Cardiac fibroblast (primary cell): ENCODE measurements at places on chromosomes 7 and 10.

DNA sequence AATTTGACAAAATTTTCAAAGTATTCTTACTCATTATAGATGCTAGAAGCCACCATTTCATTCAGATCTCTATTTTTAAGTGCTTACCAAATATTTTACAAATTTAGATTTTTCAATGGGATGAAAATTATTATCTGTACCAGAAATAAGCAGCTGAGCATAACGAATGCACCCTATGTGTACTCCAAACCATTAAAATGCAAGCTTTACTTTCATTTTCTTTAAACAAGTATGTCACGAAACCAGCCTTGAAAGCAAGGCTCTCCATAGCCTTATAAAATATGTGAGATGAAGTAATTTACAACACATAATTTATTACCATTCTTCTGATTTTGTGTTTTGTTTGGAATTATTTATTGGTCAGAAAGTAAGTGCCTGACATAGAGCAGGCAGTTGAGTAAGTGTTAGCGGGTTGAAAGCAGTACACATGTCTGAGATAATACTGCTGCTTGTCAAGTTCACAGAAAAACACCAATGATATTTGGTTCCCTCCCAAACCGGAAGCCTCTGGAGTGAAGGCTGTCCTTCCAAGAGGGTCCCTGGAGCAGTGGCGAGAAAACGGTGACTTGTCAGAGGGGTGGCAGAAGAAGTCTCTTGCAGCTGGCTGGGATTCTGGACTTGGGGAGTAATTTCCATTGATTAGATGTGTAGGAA, 322.7 kb upstream of the PFKP start:
- DNase-seq = no peak

DNA sequence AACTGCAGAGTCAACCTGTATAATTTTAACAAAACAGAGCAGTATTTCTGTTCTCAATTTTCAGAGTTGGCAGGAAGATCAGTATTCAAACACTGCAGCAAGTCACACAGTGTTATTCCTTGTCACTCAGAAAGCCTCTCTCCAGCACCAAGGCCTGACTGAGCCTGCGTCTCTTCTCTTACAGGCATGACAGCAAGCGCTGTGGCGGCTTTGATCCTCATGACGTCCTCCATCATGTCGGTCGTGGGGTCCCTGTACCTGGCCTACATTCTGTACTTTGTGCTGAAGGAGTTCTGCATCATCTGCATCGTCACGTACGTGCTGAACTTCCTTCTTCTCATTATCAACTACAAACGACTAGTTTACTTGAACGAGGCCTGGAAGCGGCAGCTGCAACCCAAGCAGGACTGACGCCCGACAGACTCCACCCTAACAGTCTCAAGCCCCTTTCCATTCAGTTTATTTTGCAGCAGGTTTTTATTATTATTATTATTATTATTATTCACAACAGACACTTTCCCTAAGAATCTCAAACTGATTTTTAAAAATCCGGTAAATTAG, 28.0 kb downstream of the GUSB start:
- no peak for DNase-seq

DNA sequence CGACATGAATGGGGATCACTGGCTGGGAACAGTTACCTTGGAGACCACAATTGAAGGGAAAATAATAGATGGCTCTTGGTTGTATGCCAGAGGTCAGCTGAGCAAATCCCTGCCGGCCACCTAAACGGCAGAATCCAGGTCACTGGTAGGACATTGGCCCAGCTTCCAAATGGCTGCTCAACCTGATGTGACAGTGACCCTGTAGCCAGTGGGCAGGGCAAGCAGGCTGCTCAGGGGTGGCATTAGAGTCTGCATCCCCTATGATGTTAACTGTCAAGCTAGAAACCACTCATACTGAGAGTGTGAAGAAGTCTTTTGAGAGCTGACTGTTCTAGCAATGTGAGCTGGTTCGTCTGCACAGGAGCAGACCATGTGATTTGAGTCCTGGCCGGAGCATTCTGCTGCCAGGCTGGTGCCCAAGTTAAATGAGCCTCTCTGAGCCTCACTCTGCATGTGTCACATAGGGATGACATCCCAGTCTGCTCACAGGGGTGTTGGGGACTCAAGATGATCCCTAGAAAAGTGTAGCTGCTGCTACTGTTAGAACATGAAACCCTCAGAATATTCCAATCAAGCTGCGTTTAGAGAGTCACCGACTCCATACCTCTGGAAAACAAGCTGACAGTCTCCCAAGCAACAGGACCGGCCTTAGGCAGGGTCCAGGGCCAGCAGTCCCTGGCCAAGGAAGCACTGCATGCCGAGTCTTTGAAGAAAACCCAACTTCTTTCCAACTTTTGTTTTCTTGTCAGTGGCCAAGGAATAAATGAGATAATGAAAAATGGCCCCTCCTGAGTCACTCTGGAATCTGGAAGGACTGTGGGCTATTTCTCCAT, 69.7 kb downstream of the VWA2 start:
- no peak for DNase-seq

- peak; percentile 29 for DNase-seq
Observed at GRCh38 chr10:60604342-60604741, 173.9 kb upstream of the CDK1 start.

GRCh38 chr10:13511409-13511808, 17.4 kb downstream of the BEND7 start:
- no peak for DNase-seq

GRCh38 chr10:21526860-21527597, 1.5 kb upstream of the SKIDA1 start:
- DNase-seq = peak; percentile 83

DNA sequence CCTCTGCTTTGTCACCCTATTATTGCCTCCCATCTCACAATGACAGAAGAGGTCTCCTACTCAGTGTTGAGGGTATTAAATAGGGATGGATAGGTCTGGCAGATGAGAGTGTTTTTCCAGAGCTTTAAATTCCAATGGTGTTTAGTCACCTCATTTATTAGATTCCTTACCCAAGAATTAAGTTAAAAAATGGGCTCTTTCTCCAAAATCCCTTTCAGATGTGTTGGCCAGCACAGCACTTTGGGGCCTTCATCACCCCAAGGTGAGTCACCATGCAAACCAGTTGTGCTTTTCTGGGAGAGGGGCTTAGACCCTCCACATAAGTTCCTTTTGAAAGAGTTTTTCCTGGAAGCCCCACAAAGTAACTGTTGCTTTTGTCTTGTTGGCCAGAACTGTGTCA, 78.4 kb downstream of the CYP26A1 start:
- DNase-seq = peak; percentile 46

GRCh38 chr10:71394926-71395562, 1.7 kb upstream of the CDH23 start:
- no peak for DNase-seq

- DNase-seq = no peak
Observed at GRCh38 chr10:17443707-17444387, 10.5 kb downstream of the ST8SIA6 start.

- no peak for DNase-seq
Observed at GRCh38 chr10:44389150-44389549, 4.3 kb upstream of the CXCL12 start.

DNA sequence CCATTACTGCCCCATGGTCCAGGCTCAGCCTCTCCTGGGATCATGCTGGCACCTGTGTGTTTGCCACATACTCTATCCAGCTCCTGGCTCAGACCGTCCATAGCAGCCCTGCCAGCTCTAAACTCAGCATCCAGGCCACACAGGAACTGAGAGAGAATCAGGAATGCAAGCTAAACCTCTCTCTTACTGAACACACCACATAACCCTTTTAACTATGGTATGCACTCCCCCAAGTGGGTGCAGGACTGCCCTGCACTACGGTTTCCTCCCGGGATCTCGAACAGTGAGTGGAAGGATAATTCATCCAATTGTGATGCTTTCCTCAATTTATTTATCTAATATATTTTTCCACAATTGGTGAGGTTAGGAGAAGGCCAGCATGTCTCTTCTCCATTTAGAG, 17.1 kb upstream of the ZNF800 start:
- DNase-seq = peak; percentile 24

GRCh38 chr7:121049028-121049791, 60.7 kb downstream of the CPED1 start:
- no peak for DNase-seq

GRCh38 chr7:114539575-114539974, 125.0 kb downstream of the FOXP2 start:
- peak; percentile 58 for DNase-seq

- no peak for DNase-seq
Observed at GRCh38 chr10:126671402-126671975, 996 bp upstream of the C10orf90 start.

DNA sequence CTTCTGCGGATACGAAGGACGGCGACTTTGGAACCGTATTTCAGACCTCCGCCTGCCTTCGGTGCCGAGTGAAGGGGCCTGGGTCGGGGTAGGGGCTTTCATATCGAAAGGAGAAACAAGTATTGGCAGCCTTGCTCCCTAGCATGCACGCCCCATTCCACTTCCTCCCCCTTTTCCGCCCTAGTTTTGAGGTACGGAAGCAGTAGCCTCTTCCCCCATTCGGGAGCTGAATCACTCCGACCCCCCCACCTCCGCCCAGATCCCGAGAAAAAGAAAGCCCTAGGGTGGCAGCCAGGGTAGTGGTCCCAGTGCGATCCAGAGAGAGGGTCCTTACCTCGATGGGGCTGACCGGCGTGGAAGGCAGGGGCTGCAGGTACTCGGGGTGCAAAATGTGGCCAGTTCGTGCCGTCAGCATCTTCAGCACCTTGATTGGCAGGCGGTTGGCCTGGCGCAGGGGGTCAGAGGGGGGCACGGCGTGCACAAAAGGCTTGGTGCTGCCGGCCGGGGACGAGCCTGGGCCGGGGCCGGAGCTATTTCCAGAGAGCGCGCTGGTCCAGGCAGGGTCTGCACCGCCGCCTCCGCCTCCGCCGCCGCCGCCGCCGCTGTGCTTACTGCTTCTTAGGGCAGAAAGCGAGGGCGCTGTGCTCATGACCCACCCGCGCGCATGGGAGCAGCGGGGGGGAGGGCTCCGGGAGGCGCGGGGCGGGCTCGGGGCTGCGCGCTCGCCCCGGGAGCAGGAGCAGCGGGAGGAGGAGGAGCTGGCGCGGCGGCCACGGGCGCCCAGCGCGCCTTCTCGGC, 594 bp downstream of the ZNF503 start:
- DNase-seq = peak; percentile 80

DNA sequence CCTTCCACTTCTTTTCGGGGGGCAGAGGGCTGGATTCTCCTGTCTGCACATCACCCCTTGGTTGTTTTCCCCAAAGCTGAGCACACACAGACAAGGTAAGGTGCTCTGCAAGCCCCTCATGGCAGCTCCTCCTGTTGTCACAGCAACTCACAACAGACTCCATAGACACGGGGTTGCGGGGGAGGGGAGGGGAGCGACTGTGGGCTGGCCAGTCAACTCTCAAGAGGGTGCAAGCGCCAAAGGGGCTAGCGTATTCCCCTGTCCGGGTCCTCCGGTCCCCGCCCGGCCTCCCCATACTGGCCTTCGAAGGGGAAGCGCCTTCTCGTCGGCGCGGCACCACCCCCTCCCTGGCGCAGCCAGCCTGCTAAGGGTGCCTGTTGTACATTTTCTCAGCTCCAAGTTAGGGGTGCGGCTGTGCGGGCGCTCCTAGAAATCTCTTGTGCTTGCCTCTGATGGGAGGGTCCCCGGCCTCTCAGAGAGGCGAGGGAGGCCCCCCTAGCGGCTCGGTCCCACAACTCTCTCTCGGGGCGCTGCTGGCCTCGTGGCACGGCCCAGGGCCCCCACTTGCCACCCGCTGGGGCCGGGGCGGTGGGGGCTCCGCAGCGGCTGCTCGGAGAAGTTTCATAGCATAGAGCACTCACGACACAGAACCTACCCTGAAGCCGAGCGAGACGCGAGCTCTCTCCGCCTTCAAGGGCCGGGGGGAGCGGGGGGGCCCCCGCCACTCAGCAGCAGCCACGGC, 498 bp downstream of the RHOBTB1 start:
- peak; percentile 73 for DNase-seq
